ENCODE measurements at places on chromosomes 3 and 15.

GRCh38 chr3:191476066-191476772 is 15.3 kb downstream of the PYDC2 start:
- peak; percentile 24 for DNase-seq

- DNase-seq: peak; percentile 60
These were observed 26.6 kb downstream of the SEMA7A start for GRCh38 chr15:74406992-74407705.

DNA sequence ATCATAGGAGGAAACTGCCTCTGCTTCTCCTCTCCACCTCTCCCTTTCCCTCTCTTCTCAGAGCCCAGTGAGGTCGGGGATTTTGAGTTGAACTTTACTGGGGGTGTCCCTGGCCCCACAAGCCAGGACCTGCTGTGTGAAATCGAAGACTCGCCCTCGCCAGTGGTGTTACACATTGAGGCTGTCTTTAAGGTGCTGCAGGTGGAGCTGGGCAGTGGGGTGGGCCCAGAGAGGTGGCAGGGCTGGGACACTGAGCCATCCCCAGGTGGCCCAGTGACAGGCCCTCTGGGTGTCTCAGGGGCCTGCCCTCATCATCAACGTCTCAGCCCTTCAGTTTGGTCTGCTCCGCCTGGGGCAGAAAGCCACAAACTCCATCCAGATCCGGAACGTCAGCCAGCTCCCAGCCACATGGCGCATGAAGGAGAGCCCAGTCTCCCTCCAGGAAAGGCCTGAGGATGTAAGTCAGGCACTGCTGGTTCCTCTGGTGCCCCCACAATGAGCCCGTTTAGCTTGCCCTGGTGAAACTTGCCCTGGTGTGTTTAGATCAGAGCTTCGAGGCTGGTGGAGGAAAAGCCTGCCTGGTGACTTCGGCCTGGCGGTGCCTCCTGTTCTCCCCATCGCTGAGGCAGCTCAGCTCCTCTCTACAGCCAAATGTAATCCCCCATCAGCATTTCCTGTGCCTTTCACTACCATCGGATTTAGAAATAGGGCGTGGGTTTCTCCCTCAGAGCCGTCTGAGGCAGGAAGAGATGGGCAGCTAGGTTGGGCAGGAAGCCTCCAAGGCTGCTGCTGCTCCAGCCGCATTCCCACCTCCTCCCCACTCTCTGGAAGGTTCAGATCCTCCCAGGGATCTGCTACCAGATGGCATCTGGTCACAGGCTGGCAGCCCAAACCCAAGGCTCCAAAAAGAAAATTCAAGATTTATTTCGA is 39.2 kb downstream of the ACAA1 start:
- no peak for DNase-seq

DNA sequence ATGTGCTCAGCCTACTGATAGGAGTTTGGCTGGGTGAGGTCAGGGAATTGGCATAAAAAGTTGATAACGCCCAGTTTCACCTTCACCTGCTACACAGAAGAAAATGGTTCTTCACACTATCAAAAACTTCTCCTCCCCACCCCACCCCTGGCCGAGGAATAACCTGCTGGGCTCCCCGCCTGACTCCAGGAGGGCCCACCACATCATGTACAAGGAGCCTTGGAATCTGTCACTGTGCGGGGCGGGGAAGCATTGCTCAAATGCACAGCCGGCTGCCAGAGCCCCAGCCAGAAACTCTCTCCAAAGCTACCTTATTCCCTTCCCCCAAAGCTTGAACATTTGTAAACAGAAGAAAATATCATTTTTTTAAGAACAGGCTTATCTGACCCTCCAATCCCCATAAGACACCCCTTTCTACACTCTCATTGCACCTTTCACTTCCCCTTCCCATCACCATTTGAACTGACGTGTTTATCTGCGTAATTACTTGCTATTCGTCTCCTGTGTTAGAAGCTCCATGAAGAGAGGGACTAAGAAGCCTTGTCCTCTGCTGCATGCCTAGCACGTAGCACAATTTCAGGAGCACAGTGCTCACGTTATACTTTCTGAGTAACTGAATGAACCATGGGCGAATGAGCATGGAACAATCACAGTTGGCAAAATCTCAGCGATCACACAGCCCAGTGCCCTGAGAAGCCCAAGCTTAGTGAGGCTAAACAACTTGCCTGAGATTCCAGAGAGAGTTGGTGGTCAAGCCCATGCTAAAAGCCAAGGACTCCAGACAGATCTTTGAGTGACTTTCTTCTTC is 82.9 kb downstream of the HES1 start:
- DNase-seq: no peak

Measured in hepatocyte (in vitro differentiated cells).